ENCODE measurements at places on chromosomes 6 and 20.

GRCh38 chr6:147700436-147701209, 192.1 kb downstream of the SAMD5 start:
- no peak for DNase-seq
- H3K27ac ChIP-seq, result no peak overlapping the region
- H3K4me1 ChIP-seq, result no peaks in the 10 kb centered on the region

GRCh38 chr6:75581231-75581630, 20.4 kb upstream of the SENP6 start:
- no peaks in the 10 kb centered on the region for H3K36me3 ChIP-seq
- H3K27ac ChIP-seq, result no peak overlapping the region
- no peaks in the 10 kb centered on the region for H3K27me3 ChIP-seq
- H3K4me3 ChIP-seq, result no peak overlapping the region
- peaks cover 7% of the 10 kb centered on the region for H3K4me1 ChIP-seq

- no peak overlapping the region for H3K27ac ChIP-seq
- H3K36me3 ChIP-seq, result peaks cover 3% of the 10 kb centered on the region
- no peak for DNase-seq
Observed at GRCh38 chr6:9783567-9783966, 631.3 kb downstream of the TFAP2A start.

- H3K4me1 ChIP-seq, result no peaks in the 10 kb centered on the region
- DNase-seq, result no peak
- no peak overlapping the region for H3K27ac ChIP-seq
- H3K4me3 ChIP-seq, result no peak overlapping the region
- H3K27me3 ChIP-seq, result peaks cover 28% of the 10 kb centered on the region
Observed at GRCh38 chr6:129233458-129234134, 350.7 kb downstream of the LAMA2 start.

DNA sequence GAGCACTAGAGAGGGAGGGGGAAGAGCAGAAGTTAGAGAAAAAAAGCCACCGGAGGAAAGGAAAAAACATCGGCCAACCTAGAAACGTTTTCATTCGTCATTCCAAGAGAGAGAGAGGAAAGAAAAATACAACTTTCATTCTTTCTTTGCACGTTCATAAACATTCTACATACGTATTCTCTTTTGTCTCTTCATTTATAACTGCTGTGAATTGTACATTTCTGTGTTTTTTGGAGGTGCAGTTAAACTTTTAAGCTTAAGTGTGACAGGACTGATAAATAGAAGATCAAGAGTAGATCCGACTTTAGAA, 2.0 kb downstream of the ID4 start:
- H3K27me3 ChIP-seq, result peaks cover 53% of the 10 kb centered on the region
- H3K27ac ChIP-seq, result no peak overlapping the region
- no peaks in the 10 kb centered on the region for H3K36me3 ChIP-seq
- DNase-seq, result no peak
- H3K4me1 ChIP-seq, result no peaks in the 10 kb centered on the region
- H3K4me3 ChIP-seq, result no peak overlapping the region

DNA sequence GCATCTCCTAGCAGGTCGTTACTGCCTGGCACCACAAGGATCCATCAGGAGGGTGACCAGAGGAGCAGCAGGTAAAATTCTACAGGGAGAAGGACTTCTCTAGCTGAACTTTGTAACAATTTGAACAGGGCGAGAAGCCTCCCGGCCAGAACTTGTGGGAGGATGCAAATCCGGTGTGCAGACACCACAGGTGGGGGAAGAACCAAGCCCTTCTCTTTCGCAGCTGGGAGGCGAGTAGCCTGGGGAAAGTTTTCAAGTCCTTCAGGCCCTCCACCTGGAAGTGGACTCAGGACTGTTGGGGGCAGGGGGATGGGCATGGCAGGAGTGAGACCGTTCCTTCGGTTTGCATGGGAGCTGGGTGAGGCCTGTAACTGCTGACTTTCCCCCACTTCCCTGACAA, 42.7 kb upstream of the FAM210B start:
- no peak overlapping the region for H3K4me3 ChIP-seq
- H3K27me3 ChIP-seq, result peaks cover 83% of the 10 kb centered on the region
- H3K27ac ChIP-seq, result no peak overlapping the region
- no peak for DNase-seq
- H3K4me1 ChIP-seq, result no peaks in the 10 kb centered on the region

GRCh38 chr20:31560094-31560745, 44.9 kb upstream of the ID1 start:
- H3K4me1 ChIP-seq, result peaks cover 3% of the 10 kb centered on the region
- H3K27me3 ChIP-seq, result no peaks in the 10 kb centered on the region
- DNase-seq, result peak; percentile 69
- H3K27ac ChIP-seq, result no peak overlapping the region
- no peak overlapping the region for H3K4me3 ChIP-seq
- peaks cover 50% of the 10 kb centered on the region for H3K36me3 ChIP-seq

GRCh38 chr20:43751167-43752050, 24.6 kb upstream of the GTSF1L start:
- H3K27ac ChIP-seq, result peak overlapping the region; percentile 44
- H3K4me3 ChIP-seq, result peak overlapping the region; percentile 46
- peaks cover 23% of the 10 kb centered on the region for H3K4me1 ChIP-seq
- peaks cover 3% of the 10 kb centered on the region for H3K36me3 ChIP-seq
- DNase-seq, result peak; percentile 17
- H3K27me3 ChIP-seq, result peaks cover 34% of the 10 kb centered on the region
